ENCODE measurements at places on chromosomes 6 and 20.

- no peak for DNase-seq
These were observed 576.9 kb downstream of the RFPL4B start for GRCh38 chr6:112923940-112924587.

GRCh38 chr6:17986656-17987446 is 584 bp downstream of the KIF13A start:
- DNase-seq: no peak

- DNase-seq: no peak
These were observed 37.1 kb downstream of the PPP1R16B start for GRCh38 chr20:38842558-38842981.

GRCh38 chr6:6351511-6352025 is 31.1 kb upstream of the F13A1 start:
- DNase-seq: no peak

DNA sequence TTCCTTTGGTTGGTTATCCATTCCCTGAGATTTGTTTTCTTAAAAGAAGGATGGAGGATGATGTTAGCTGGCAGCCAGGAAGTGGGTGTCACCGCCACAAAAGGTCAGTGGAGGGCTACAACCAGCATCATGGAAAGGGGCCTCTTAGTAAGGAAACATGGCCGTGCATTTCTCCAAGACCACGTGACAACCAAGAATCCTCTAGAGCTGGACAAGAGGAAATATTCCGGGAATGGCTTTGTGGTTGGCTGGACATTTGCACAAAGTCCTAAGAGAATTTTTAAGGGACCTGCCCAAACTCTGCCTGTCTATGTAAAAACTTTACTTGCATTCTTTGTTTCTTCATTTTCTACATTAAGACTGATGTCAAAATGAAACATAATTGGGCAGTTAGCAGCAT is 399.9 kb upstream of the MARCKS start:
- no peak for DNase-seq

DNA sequence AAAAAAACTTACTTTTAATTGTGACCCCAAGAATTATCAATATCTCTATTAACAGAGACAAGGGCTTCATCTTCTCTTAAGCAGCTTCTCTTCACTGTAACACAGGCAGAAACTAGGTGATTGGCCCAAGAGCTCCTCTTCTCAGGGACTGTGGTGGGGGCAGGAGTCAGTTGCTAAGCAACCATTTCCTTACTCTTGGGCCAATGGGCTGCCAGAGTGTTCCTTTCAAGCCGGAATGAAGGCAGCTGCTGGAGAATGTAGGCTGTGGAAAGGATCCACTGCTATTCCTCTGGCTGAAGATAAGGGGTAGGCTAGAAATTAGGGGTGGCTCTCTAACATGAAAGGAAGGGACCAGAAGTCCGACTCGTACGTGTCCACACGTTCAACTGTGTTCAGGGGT is at the start of gene SEL1L2:
TSS of gene SEL1L2 (minus strand) at position 150 of the 400 bp plus-strand sequence. CDS start at position 70, 80 bp downstream.
- peak; percentile 55 for DNase-seq

GRCh38 chr20:46343348-46343974 is 35.2 kb upstream of the CDH22 start:
- DNase-seq: peak; percentile 78
